ENCODE measurements at places on chromosomes 7 and 10.

- DNase-seq, result no peak
Measured at GRCh38 chr7:1532456-1533254, 2.2 kb downstream of the MAFK start.

GRCh38 chr10:49356944-49357343, 38.9 kb downstream of the DRGX start:
- DNase-seq, result no peak

GRCh38 chr10:85212526-85212925, 884.1 kb downstream of the CCSER2 start:
- no peak for DNase-seq

DNA sequence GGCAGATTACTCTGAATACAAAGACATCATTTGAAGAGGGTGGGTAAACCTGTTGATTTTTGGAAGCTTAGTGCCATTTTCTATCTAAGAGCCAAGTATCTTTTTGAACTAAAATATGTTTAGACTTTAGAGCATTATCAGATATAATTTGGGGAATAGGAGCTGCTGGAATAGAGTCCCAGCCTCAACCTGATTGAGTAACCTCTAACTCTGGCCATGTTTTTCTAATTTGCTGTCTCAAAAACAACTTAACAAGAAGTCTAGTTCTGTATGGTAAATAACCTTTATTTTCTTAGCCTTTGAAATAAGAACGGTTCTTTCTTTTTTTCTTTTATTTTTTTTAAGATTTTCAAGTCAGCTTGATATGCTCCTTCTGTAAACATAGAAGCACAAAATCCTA, 224.5 kb downstream of the DYNC1I1 start:
- no peak for DNase-seq

DNA sequence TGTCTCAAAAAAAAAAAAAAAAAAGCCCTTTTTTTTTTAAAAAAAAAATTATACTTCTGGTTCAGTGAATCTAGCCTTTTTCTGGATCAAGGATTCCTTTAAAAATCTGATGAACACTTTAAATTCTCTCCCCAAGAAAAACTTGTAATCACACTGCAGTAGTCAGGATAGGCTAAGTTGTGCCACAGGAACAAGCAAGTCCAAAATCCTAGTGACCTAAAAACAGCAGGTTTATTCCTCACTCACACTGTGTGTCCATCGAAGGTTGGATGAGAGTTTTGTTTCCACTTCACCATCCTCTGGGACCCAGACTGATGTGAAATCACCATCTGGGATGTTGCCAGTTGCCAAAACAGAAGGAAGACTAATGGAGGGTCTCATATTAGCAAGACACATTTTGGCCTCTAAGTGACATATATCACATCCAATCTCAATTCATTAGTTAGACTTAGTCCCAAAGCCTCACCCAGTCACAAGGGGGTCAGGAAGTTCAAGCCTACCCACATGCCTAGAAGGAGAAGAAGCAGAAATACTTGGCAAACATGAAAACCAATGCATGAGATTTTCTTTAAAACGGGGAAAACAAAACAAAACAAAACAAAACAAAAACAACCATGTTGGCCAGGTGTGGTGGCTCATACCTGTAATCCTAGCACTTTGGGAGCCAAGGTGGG, 32.7 kb downstream of the CYP17A1 start:
- DNase-seq, result no peak

GRCh38 chr7:39588416-39588815, 22.2 kb downstream of the YAE1 start:
- no peak for DNase-seq

DNA sequence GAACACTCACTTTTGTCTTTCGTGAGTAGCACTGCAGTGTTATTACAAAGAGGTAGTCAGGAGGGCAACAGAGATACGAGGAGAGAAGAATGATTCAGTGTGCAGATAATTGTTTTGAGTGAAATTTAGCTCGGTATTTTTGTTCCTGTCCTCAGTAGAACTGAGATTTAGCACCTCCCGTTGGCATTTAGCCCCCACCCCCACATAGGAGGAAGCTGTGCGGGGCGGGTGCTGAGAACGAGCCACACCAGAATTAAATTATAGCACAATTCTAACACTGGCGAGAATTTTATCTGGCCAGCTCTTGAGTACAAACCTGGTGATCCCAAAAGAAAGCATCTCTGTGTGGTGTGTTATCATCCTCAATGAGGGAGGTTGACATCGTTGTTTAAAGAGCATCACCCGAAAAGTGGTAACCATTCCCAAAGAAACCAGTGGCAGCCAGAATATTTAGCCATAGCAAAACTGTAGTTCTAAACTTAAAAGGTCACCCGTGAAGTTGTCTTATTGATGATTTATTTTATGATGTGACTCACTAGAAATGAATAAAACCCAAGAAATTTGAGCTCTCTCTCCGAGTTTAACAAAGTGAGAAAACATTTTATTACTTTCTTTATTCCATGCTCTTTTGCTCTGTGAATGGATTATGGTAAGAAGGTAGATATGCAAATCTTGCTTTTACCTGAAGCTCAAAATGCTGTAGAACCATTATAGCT, 612.2 kb downstream of the SUGCT start:
- no peak for DNase-seq

- no peak for DNase-seq
Measured at GRCh38 chr10:71320592-71320991, 1.5 kb downstream of the SLC29A3 start.

GRCh38 chr10:131819241-131820072, 81.4 kb upstream of the PPP2R2D start:
- DNase-seq, result no peak

- DNase-seq, result no peak
Measured at GRCh38 chr10:127283017-127283416, 86.6 kb upstream of the INSYN2A start.

DNA sequence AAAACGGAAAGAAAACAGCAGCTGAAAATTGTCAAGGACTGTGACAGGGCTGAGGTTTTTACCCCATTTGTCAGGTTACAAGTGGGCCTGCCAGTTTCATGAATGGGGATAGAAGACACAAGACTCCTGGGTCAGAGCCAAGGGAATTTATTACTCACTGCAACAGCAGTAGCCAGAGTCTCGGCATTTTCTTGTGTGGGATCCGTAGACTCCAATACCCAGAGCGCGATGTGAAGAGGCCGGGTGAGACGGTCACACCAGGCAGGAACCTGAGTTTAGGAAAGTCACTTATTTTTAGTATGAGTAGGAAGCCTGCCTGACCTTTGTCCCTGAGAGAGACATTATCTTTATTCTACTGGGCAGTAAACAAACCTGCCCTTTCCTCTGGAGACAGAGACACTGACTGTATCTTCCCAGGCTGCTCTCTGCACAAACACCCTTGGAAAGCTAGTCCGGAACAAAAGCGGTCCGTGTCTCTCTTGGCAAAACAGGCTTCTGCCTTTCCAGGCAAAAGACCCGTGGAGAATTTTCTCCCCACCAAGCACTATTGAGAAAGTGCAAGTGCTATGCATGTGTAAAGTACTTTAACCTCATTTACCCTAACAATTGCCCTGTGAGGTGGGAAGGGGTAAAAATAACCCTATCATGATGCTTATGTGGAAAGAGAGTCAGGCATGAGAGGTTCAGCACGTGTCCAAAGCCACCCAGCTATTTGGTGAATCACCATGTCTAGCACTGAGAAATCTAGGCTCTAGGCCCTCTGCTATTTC, 58.4 kb downstream of the JCAD start:
- no peak for DNase-seq

DNA sequence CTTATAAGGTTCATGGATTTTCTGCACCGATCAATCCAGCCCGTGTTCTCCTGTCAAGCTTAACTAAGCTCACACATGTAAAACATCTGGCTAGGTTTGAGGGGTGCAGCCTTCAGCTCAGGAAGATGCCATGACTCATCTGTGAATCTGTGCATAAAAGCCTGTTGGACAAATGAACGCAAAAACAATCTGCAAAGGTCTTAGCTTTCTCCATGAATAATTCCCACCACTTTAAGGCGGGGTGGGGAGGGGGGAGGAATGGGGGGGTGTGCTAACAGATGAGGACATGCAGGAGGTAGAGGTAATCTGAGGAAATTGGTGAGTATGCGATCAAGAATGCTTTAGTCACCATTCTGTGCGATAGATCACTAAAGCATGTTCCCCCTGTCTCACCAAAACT, 4.8 kb downstream of the DOCK4 start:
- DNase-seq, result no peak

GRCh38 chr7:151550656-151551286, 31.1 kb upstream of the RHEB start:
- no peak for DNase-seq

- DNase-seq, result peak; percentile 95
Measured at GRCh38 chr7:112939574-112940313, 146.9 kb downstream of the GPR85 start.

- DNase-seq, result no peak
Measured at GRCh38 chr7:21023841-21024484, 237.3 kb upstream of the SP8 start.

- DNase-seq, result no peak
Measured at GRCh38 chr10:50674469-50675254, 50.9 kb upstream of the SGMS1 start.

DNA sequence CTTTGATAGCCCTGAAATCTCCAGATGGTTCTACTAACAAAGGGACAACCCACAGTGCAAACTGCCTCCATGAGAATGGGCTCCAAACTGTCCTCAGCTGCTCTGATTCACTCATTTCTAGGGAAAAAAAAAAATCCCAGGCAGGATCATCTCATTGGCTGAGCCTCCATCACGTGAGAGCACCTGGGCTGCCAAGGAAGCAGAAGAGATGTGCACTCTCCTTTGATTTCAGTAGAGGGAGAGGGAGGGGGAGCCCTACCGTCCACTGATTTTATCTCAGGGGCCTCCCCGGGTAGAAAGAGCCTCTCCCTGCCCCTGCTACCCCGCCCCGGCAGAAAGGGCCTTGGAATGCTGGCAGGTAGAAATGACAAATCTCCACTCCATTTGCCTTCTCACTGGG, 725.4 kb downstream of the PHTF2 start:
- no peak for DNase-seq

DNA sequence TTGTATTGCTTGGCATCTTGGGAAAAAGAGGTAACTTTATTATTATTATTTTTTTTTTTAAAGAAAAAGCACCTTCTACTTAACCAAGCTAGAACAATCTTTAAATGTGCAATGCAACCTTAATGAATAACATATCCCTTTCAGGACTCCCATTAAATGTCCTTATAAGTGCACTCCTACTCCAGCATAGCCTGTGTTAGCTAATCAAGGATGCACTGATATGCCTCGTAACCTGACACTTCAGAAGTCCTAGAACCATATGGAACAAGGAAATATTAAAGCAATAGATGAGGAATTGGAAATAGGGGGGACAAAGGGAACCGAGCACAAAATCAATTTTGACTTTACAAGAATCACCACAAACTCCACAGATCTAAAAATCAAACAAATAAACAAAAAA, 522.4 kb downstream of the PARD3 start:
- no peak for DNase-seq

DNA sequence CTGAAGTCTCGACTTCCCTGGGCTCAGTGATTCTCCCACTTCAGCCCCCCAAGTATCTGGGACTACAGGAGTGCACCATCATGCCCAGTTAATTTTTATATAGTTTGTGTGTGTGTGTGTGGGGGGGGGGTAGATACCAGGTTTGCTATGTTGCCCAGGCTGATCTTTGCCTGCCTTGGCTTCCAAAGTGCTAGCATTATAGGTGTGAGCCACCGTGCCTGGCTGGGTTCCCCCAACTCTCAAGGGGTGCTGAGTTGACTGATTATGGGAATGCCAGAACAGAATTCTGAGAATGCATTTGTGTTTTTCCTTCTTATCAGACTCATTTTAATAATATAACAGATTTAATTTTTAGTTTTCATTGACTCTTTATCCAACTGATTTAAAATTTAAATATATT, 19.5 kb downstream of the RPA3 start:
- DNase-seq, result no peak

DNA sequence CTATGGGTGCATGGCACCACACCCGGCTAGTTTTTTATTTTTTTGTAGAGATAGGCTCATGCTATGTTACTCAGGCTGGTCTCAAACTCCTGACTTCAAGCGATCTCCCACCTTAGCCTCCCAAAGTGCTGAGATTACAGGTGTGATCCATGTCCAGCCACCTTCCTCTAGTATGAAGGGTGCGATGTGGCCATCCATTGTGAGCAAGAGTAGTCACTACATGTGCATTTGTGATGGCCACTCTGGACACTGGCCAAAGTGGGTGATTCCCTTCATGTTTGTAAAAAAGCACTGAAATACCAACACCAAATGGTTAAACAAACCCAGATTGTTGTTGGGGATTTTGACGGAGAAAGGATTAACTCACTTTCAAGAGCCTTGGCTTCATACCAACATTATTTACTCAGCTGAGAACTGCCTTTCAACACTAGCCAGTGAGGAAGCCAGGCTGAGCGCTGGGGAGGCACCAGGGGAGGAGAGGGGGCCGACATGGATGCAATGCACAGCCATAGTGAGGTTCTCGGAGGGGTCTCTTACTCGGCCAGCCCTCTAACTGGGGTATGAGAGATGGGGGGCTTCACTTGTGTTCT, 198.1 kb upstream of the LYZL2 start:
- no peak for DNase-seq

DNA sequence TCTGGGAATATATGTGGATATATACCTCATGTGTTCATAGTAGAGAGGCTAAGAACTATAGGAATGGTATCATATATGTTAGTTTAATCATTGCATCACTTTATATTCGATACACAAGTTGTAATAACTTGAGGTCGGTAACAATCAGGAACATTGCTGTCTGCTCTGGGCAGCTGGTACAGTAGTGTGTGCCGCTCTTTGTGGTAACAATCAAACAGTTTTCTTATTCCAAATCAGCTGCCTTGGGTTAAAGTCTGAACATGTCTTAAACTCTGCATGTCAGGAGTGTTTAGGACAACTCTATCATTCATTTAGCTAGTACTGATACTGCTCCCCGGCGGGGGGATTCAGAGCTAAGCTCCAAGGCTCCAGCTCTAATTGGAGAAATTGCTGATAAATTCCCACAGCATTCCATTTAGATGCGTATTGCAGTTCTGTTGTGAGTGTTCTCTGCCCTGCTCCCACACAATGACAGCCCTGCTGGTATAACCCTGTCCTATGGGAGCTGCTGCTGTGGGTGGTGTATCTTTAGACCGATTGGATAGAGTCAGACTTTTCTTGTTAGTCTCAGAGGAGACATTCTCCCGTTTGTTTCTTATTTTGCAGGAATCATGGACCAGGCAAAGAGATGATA, 707.5 kb upstream of the FZD8 start:
- no peak for DNase-seq

GRCh38 chr10:98519841-98520240, 73.1 kb upstream of the HPS1 start:
- DNase-seq, result no peak

GRCh38 chr10:79282388-79282787, 64.9 kb upstream of the PPIF start:
- DNase-seq, result no peak

- no peak for DNase-seq
Measured at GRCh38 chr7:100413889-100414288, 14.6 kb downstream of the ZCWPW1 start.

- no peak for DNase-seq
Measured at GRCh38 chr7:1237704-1238255, 5.1 kb downstream of the UNCX start.

DNA sequence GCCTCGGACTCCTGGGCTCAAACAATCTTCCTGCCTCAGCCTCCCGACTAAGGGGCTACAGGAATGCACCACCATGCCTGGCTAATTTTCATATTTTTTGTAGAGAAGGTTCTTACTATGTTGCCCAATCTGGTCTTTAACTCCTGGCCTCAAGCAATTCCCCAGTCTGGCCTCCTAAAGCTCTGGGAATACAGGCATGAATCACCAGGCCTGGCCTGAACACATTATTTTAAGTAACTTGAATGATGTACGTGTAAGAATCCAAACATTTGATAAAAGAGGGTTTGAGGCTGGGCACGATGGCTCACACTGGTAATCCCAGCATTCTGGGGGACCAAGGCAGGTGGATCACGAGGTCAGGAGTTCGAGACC, 13.0 kb upstream of the BAMBI start:
- DNase-seq, result no peak
